NCI-H1436 (cell line): ENCODE measurements at places on chromosomes 5 and 9.

- DNase-seq = no peak
Observed at GRCh38 chr9:133707763-133708245, 30.3 kb downstream of the SARDH start.

GRCh38 chr9:135612437-135612836, 26.9 kb downstream of the GLT6D1 start:
- no peak for DNase-seq

GRCh38 chr5:21919414-21920022, 933.6 kb downstream of the CDH12 start:
- peak; percentile 14 for DNase-seq

DNA sequence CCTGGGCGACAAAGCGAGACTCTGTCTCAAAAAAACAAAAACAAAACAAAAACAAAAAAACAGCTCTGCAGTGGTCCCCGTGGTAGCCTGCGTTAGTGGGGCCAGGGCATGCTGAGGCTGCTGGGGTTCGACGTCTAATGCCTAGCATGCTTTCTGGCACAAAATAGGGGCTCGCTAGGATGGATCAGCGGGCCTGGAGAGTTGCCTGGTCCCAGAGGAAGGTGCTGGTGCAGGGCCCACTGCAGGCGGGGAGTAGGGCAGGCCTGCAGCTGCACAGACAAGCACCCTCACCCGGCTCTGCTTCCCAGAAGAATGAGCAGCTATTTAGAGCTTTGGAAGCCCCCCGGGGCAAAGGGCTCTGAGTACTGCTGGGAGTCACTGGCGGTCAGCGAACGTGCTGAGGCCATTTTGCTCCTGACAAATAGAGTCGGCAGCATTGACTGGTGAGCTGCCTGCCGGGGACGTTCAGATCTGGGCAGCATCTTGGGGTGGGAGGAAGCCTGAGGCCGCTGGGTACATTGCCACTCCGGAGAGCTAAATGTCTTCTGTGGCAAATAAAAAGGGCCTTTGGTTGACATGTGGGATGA, 126.7 kb downstream of the OLFM1 start:
- no peak for DNase-seq

DNA sequence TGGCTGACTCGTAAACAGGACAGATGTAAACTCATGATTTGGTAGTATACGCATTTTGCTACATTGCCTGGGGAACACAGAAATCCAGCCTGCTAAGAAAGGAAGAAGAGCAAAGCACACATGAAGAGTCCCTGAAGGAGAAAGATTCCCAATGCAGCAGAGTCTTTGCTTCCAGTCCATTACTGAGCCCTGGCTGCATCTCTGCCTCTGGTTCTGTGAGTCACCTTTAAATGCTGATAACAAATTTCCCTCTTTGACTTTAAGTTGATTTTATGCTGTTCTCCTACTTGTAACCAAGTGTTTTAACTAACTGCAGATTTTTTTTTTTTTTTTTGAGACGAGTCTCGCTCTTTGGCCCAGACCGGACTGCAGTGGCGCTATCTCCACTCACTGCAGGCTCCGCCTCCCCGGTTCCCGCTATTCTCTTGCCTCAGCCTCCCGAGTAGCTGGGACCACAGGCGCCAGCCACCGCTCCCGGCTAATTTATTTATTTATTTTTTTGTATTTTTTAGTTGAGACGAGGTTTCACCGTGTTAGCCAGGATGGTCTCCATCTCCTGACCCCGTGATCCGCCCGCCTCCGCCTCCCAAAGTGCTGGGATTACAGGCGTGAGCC, 8.5 kb upstream of the PRXL2C start:
- no peak for DNase-seq
